Stomach (tissue), 19 donors: ENCODE measurements at places on chromosomes 2 and 18.

DNA sequence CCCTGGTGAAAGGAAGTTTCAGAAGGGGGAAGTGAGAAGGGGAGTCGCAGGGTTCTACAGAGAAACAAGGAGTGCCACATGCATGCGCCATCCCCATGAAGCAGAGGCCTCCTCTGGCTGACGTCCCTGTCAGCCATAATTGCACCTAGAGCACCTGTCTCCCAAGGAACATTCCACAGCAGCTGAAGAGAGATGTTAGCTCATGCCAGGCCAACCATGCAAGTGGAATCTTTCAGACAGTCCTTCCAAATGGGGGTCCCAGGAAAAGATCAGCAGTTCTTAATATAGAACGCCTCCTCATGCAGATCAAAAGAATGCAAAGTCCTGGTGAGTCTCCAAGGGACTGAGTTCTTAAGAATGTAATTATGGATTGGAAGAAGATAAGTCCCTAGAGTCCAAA, 29.6 kb downstream of the MRO start:
- no peak for DNase-seq

DNA sequence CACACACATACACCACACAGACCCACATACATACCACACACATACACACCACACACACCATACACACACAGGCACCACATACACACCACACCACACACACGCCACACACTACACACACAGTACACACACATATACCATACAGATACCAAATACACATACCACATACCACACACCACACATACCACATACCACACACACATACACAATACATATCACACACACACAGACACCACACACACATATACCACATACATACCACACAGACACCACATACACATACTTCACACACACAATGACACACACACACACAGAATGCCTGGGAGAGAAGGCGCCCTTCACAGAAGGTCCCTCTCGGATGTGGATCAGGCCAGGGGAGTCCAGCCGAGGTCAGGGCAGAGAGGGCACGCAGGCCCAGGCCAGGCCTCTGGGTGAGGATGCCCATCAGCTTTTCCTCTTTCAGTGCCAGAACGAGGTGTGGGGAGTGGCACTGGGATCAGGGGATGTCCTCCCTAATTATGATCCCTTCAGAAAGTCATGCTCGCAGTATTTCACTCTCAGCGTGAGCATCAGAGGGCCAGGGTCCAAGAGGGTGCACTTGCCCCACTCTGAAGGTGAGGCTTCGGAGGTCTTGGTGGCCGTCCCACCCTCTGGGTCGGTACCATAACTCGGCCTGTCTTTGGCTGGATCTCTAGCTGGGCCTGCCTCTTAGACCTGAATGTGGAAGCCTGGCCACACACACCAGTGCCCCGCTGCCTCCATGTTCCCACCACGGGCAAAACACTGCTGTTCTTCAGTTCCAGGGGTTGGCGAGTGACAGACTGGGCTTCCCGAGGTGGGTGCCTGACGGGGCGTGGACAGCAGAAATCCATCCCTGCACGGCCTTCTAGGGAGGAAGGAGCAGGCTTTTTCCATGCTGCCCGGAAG, 70.6 kb upstream of the ODC1 start:
- DNase-seq, result no peak

DNA sequence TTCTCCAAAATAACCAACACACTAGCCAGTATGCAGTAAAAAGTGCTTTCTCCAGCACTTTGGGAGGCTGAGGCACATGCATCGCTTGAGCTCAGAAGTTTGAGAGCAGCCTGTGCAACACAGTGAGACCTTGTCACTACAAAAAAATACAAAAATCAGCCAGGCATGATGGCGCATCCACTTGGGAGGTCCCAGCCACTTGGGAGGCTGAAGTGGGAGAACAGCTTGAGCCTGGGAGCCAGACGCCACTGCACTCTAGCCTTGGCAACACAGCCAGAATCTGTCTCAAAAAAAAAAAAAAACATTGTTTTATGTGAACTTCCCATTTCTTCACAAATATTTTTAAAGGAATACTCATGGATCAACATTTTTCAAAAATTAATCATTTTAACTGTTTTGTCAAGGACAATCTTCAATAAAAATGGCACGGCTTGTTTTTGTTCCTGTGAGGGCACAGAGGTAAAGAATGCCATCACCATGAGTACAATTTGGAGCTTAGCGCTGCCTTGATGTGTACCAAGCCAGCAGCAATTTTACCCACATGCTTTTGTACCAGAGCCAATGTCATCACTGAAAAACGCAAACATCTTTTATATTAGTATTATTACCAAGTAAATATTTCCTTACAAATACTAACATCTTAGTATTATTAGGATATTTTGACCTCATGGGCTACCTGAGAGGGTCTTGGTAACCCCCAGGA, 26.7 kb downstream of the RAB1A start:
- DNase-seq, result no peak

DNA sequence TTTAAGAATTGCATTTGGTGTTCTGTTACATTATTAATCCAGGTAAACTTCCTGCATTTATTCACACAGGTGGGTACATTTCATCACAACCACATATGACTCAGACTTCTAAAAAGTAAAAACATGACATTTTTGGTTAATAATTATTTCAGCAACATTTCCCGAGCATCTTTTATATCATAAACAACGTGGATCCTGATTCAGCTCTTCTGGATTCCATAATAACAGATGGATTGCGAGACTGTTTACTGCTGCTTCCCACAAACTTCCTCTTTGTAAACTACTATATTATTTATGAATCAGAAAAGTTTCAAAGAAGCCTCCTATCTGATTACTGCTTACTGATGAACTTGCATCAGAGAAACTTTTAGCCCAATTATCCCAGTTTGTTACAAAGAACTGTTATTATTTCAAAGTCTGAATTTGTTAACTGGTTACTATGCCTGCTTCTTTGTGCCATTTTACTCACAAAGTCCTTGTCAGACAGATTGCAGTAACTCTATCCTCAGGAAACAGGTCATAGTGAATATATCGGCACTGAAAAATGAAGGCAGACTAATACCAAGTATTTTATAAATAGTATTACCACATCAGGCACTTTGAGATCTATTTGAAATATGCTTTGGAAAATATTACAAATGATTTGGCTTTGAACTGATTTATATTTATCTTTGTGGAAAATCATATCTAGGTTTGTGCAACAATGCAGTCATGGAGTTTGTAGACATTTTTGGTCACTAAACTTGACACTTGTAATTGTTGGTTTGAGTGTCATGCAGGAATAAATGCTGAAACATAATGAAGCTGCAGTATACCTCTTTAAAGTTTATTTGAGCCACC, 511.6 kb downstream of the PLCL1 start:
- no peak for DNase-seq

DNA sequence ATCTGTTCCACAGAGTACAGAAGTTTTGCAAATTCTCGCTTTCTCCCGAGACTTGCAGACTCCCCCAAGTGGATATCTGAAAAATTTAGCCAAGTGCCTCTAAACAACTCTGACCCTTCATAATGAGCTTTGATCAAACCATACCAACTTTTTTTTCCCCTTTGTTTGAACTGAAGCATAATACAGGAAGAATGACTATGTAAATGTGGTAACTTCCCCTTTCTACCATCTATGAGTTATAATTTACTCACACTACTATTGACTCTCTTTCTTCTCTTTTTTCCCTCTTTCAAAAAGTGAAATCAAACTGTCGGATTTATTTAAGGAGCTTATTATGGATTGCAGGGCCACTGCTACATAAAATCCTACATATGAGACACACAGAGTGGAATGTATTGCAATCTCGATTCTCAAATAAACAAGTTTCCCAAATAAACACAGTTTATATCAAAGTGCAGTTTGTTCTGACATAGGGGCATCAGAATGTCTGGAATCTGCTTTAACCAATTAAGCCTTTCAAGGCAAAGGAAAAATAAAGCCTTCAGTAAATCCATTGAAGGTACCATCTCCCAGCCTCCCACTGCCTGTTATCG, 1.4 kb upstream of the ZNF804A start:
- peak; percentile 29 for DNase-seq

- no peak for DNase-seq
Observed at GRCh38 chr2:60936757-60937156, 55.4 kb downstream of the REL start.

DNA sequence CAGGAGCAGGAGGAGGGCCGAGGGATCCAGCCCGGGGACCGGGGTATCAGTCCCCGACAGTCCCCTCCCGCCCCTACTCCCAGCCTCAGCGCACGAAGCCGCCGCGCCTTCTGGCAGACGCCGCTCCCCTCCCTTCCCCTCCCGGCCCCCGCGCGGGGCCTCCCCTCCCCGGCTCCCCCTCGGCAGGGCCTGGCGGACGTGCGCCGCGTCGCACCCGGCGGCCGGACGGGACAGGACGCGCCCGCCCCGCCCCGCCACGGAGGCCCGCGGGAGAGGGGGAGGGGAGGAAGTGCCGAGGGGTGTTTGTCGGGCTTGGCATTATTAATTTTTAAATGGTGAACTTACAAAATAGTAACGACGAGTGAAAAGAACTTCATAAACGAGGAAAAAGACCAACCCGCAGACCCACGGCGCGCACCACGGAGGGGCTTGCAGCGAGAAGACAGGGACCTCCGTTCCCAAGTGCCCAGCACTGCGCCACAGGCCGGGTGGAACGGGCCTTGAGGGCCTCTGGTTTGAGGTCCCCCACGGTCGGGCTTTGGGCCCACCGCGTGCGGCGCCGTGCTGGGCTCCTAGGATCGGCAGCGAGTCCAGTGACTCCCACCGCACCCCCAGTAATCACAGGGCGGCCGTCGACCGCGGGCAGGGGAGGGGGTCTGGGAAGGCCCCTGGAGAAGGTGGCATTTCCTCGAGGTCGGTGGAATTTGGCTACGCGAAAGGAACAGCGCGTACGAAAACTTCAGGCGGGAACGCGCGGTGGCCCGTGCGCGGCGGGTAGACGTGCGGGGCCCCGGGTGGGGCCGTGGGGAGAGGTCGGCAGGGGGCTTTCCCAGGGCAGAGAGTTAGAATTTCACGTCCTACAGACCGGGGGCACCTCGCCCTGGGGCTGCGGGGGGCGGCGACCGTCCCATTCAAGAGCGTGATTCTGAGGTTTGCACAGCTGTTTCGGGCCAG, 954 bp upstream of the CTDSP1 start:
- peak; percentile 96 for DNase-seq

GRCh38 chr2:60499651-60500265, 53.7 kb downstream of the BCL11A start:
- no peak for DNase-seq

GRCh38 chr2:232349546-232349945, 29.0 kb upstream of the ALPP start:
- DNase-seq, result no peak

DNA sequence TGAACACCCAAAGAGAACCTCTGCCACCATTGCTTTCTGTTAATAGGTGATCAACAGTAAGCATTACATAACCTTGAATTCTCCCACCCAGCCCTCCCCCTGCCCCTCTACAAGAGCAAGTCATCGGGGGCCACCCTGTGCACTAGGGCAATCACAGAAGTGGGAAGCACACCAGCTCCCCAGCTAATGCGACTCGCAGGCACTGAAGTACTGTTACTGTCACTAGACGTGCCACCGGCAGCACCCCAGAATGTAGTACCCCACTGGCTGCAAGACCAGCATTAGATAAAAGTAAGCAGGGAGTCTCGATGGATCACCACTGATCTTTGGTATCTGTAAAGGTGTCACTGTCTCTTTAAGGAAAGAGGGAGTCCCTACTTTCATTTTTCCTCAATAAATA, 167.6 kb downstream of the FAM210A start:
- no peak for DNase-seq

GRCh38 chr18:3793545-3793944, 343.6 kb downstream of the TGIF1 start:
- DNase-seq, result no peak

DNA sequence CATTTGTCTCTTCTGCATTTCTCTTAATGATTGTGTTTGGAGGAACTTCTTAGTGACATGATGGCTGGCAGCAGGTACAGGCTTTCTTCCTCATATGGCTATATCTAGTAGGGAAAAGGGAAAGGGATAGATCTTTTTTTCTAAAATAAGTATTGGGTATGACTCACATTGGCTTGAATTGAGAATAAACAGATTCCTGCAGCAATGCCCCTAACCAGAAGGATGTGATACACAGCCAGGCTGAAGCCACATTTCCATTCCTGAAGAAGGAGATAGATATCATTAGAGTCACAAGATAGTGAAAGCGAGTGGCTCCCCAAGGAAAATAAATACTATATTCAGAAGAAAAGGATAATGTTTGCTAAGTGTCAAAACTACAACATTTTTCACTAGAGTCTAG, 61.1 kb downstream of the VWC2L start:
- no peak for DNase-seq

DNA sequence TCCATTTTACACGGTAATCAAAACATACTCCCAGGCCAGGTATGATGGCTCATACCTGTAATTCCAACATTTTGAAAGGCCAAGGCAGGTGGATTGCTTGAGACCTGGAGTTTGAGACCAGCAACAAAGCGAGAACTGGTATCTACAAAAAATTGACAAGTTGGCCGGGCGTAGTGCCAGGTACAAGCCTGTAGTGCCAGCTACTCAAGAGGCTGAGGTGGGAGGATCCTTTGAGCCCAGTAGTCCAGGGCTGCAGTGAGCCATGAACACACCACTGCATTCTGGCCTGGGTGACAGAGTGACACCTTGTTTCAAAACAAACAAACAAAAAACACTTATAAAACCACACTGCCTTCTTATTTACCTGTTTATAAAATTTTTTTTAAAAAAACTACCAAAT, 80.8 kb downstream of the GAREM1 start:
- peak; percentile 30 for DNase-seq

- no peak for DNase-seq
Observed at GRCh38 chr2:3458396-3459184, 60.7 kb downstream of the ADI1 start.

DNA sequence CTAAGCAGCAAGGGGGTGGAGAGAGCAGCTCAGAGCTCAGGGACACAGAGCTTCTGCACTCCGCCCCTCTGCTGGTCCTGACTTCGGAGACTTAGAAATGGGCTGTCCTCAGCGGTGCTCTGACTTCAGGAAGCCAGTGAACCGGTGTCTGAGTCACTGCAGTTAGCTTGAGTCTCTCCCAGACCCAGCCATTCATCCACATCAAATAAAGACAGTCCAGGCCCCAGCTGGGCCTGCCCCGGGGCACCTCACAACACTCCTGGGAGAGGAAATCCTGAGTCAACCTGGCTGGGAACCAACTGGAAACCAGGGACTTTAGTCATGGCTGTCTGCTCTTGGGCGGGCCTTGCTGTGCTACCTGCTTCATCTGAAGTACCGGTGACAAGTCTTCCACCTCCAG, 5.4 kb upstream of the ITGB6 start:
- peak; percentile 61 for DNase-seq
